ENCODE measurements at places on chromosomes 3 and 15.

DNA sequence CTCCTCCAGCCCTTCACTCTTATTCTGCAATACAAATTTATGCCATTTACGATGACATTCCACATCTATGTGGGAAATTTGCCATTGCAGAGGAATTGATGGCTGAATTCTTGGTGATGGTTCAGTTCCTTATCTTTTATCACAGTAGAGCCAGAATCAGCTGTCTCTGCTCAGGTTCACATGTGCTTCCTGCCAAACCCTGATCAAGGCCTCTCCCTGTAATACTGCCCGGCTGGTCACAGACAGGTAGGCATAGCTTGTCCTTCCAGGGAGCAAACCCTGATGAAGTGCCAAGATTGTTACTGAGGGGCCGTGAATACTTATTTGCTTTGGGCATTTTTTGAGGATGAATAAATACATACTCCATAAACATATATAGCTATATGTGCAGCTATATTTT lies 450.0 kb downstream of the NSUN3 start:
- no peak for DNase-seq

DNA sequence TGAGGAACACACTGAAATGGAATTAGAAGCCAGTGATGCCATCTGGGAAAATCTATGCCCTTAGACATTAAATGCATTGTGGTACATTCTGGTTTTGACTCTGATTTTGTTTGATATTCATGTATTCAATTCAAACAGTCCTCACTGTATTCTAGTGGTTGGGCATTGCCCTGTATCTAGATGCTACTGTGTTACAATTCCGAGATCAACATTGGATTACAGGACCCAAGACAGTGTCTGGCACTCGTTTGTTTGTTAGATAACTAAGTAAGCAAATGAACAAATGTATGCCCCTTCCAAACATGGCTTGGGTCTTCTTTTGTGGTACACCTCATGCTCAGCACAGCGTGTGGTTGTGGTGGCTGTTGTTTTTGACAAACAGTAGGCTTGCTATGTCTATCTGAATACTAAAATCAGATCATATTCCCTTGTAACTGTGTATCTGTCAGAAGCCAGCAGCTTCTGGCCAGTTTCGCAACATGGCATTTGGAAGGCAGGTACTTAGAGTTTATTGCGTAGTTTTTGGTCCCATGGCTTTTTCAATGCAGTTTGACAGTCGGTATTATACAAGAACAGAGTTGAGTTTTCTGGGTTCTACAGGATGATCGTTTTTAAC lies 5.7 kb downstream of the FILIP1L start:
- DNase-seq, result no peak

GRCh38 chr3:72266016-72266370 lies 481.0 kb upstream of the PROK2 start:
- DNase-seq, result no peak

- DNase-seq, result no peak
Measured at GRCh38 chr3:11592445-11593298, 51.0 kb downstream of the VGLL4 start.

- DNase-seq, result no peak
Measured at GRCh38 chr3:55609230-55609827, 122.2 kb upstream of the WNT5A start.

GRCh38 chr3:84304214-84304613 lies 654.6 kb upstream of the CADM2 start:
- DNase-seq, result no peak

- DNase-seq, result no peak
Measured at GRCh38 chr3:140186421-140186920, 251.5 kb downstream of the CLSTN2 start.

GRCh38 chr3:52771334-52771681 lies 568 bp upstream of the NEK4 start:
- DNase-seq, result no peak

DNA sequence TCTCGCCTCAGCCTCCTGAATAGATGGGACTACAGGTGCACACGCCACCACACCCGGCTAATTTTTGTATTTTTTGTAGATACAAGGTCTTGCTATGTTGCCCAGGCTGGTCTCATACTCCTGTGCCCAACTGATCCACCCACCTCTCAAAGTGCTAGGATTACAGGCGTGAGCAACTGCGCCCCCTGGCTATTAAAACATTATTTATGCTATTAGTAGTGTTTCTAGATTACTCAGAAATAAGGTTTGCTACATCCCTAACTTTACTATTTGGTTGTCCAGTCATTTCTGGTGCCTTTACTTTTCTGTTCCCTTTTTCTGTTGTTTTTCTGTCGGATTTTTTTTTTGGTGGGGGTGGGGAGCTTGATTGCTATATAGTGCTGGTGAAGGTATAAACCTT lies 393.6 kb upstream of the TPM1 start:
- DNase-seq, result no peak

GRCh38 chr3:64856106-64856505 lies 168.3 kb upstream of the ADAMTS9 start:
- DNase-seq, result no peak

DNA sequence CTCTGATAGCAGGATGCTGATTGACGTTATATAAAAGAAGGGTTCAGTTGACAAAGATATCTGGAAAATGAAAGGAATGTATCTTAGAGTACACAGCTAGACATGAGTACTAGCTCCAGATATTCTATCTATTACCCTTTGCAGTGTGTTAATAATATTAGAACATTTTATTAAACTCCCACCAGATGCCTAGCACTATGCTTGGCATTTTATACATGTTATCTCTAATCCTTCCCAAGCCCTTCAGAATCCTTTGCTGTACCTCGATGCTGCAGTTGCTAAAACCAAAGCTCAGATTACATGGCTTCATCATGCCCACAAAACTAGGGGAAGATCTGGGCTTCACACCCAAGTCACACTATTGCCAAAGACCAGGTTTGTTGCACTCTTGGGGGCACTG lies 350.1 kb upstream of the AZI2 start:
- DNase-seq, result peak; percentile 1

- peak; percentile 8 for DNase-seq
Measured at GRCh38 chr3:178532476-178532875, 3.8 kb upstream of the KCNMB2 start.

DNA sequence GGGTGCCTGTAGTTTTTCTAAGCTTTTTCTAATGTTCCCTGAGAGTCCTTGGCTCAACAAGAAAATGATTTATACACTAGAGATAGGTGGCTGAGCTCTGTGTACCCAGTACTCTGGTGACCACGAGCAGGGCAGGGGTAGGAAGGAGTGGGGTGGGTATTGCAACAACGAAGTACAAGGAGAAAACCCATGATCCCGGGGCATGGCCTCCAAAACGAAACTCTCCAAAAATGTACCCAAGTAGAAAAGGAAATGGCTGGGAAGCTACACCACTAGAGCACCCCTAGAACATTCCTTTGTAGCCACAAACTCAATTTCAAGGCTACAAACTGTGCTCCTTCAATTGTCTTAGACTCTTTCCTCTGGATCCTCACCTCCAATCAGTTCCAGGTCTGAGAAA lies 138.9 kb downstream of the DUT start:
- DNase-seq, result no peak

GRCh38 chr3:170714562-170715535 lies 129.0 kb upstream of the SLC7A14 start:
- no peak for DNase-seq

Data from retinal pigment epithelial cell (primary cell).